ENCODE measurements at places on chromosomes 11 and 22. TPM values are rescaled to one million over a fixed set of nuclear protein-coding genes. Genes with fewer than 3 reads are reported as not detected.

- H3K27me3 ChIP-seq = no peaks in the 10 kb centered on the region
- no peak for DNase-seq
- H3K4me1 ChIP-seq = peaks cover 12% of the 10 kb centered on the region
- H3K27ac ChIP-seq = no peak overlapping the region
Observed at GRCh38 chr22:42866100-42866499, 9.0 kb upstream of the ARFGAP3 start.

DNA sequence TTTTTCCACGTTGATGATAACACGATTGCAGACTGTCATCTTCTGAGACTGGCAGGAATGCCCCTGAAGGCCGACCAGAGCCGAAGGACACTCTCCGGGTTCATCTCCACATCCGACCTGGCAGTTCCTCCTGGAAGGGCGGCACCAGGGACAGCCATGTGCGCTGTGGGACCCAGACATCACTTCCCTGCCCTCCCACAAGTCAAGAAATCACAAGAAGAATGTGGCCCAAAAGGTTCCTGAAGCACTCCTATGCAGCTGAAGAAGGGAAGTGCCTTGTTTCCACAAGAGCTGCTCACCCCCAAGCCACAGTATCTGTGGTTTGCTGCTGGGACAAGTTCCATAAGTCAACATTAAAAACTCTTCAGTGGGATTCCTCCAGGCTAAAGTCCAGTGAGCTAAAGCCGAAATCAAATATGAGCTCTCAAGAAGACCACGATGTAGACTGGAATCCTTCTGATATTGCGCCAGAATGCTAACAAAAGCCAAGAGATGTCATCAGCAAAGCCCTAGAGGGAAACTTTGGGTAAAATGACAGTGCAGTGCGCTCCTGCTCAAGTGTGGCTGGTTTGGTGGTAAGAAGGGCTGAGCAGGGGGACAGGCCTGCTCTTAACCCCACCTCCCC is 21.2 kb downstream of the PACSIN2 start:
- H3K4me3 ChIP-seq = peak overlapping the region; percentile 61
- peak overlapping the region; percentile 94 for H3K27ac ChIP-seq
- H3K27me3 ChIP-seq = no peaks in the 10 kb centered on the region
- peaks cover 70% of the 10 kb centered on the region for H3K4me1 ChIP-seq

DNA sequence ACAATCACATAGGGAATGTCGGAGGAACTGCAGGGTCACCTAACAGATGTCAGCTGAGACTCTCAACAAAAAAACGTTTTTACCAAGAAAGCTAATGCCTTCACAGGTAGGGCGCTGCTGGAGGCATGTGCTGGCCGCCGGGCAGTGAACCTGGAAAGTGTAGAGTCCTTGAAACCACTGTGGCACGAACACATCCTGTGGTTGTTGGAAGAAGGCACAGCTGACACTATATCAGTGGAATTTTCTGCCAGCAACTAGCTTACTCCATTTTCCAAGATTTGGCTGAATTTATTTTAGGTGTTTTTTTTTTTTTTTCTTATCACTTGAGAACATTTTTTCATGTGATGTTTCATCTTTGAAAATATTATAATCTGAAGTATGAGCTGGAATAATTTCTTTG is 14.2 kb downstream of the TRMU start:
- peaks cover 100% of the 10 kb centered on the region for H3K36me3 ChIP-seq
- no peaks in the 10 kb centered on the region for H3K27me3 ChIP-seq
- H3K4me1 ChIP-seq = peaks cover 8% of the 10 kb centered on the region
- DNase-seq = no peak
- H3K4me3 ChIP-seq = no peak overlapping the region

GRK3 gene
- 3.6 TPM for total RNA-seq

DNA sequence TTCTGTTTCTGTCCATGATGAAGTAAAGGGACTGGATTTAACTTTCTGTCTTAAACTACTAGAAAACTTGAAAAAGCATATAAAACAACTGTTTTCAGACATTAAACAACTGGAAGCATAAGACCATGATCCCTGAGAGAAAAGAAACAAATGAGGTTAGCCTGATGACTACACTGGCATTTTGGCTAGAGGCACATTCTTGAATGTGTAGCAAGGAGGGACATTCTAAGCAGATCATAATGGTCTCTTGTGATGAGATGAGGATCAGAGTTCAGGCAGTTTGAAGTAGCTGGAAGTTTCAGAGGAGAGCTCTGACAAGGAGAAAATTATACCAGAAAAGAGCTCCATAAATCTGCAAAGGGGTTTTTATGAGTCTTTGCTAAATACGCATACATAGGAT is 75.4 kb downstream of the AASDHPPT start:
- H3K27ac ChIP-seq = no peak overlapping the region
- H3K4me3 ChIP-seq = no peak overlapping the region
- no peaks in the 10 kb centered on the region for H3K27me3 ChIP-seq
- peaks cover 3% of the 10 kb centered on the region for H3K4me1 ChIP-seq
- no peaks in the 10 kb centered on the region for H3K36me3 ChIP-seq
- DNase-seq = no peak

- no peak for DNase-seq
- no peaks in the 10 kb centered on the region for H3K4me1 ChIP-seq
- H3K4me3 ChIP-seq = no peak overlapping the region
- H3K27me3 ChIP-seq = no peaks in the 10 kb centered on the region
- no peaks in the 10 kb centered on the region for H3K36me3 ChIP-seq
Observed at GRCh38 chr11:109960831-109961230, 132.4 kb upstream of the ZC3H12C start.

GRCh38 chr11:124612045-124612444 is 817 bp downstream of the PANX3 start:
- H3K27me3 ChIP-seq = no peaks in the 10 kb centered on the region
- H3K36me3 ChIP-seq = no peaks in the 10 kb centered on the region
- no peak overlapping the region for H3K4me3 ChIP-seq

- DNase-seq = no peak
- no peaks in the 10 kb centered on the region for H3K36me3 ChIP-seq
- peaks cover 5% of the 10 kb centered on the region for H3K4me1 ChIP-seq
- no peak overlapping the region for H3K4me3 ChIP-seq
- peaks cover 43% of the 10 kb centered on the region for H3K27me3 ChIP-seq
Observed at GRCh38 chr22:35148866-35149548, 83.0 kb downstream of the ISX start.

- H3K4me1 ChIP-seq = no peaks in the 10 kb centered on the region
- peak overlapping the region; percentile 58 for H3K4me3 ChIP-seq
- peaks cover 6% of the 10 kb centered on the region for H3K27me3 ChIP-seq
- no peaks in the 10 kb centered on the region for H3K36me3 ChIP-seq
- DNase-seq = no peak
- H3K27ac ChIP-seq = peak overlapping the region; percentile 87
Observed at GRCh38 chr11:1458340-1459218, 28.0 kb downstream of the MOB2 start.

PTPN5 gene
- total RNA-seq = 0.30 TPM

DNA sequence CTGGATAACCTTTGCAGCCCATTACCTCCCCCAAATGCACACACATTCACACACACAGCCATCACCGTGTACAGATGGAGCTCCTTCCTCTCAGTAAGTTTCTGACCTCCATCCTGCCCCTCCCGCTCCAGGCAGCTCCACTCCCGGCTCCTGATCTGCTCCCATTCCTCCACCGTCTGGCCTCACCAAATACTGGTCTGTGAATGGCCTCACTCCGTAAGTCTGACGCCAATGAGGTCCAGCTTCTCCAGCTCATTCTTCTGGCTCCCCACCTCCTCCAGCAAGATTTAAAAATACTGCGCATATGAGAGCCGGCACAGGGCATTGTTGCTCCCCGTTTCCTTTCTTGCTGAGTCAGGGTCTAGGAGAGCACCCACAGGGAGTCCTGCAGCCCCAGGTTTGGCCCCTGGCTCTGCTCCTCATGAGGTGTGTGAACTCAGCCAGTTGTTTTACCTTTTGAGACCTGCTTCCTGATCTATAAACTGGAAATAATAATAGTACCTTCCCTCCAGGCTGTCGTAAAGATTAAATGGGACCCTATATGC is 14.0 kb upstream of the TUB start:
- no peaks in the 10 kb centered on the region for H3K36me3 ChIP-seq
- no peak overlapping the region for H3K4me3 ChIP-seq
- DNase-seq = no peak
- H3K27ac ChIP-seq = no peak overlapping the region
- H3K27me3 ChIP-seq = no peaks in the 10 kb centered on the region

GRCh38 chr11:121538054-121538453 is 85.3 kb upstream of the SORL1-AS1 start:
- no peak overlapping the region for H3K4me3 ChIP-seq
- H3K27ac ChIP-seq = no peak overlapping the region
- no peaks in the 10 kb centered on the region for H3K4me1 ChIP-seq
- no peaks in the 10 kb centered on the region for H3K36me3 ChIP-seq

MUC5AC gene
- total RNA-seq = not detected

GRCh38 chr22:42283278-42284201 is 13.1 kb upstream of the TCF20 start:
- H3K36me3 ChIP-seq = no peaks in the 10 kb centered on the region
- DNase-seq = no peak
- no peaks in the 10 kb centered on the region for H3K27me3 ChIP-seq
- H3K4me3 ChIP-seq = peak overlapping the region; percentile 46
- peaks cover 12% of the 10 kb centered on the region for H3K4me1 ChIP-seq
- no peak overlapping the region for H3K27ac ChIP-seq

GRCh38 chr11:44138286-44138685 is 42.8 kb downstream of the EXT2 start:
- H3K4me1 ChIP-seq = no peaks in the 10 kb centered on the region
- H3K36me3 ChIP-seq = no peaks in the 10 kb centered on the region
- no peak overlapping the region for H3K27ac ChIP-seq

DNA sequence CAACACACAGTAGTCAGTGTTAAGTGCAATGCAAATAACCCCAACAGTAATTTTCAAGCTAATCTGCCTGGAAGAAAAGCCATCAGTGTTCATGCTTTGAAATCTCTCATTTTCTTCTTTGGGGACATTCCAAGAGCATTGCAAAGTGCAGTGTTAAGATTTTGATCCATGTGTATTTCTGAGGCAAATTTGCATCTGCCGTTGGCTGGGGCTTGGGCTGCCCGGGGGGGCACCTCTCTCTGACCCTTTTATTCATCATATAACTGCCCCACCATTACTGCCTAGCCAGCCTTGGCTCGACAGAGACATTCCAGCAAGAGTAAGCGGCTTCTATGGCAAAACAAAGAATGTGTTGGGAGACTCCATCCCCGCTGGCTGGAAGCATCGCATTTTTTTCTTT is 483.5 kb downstream of the BRD1 start:
- no peak overlapping the region for H3K27ac ChIP-seq

GRCh38 chr11:116601814-116602636 is 170.8 kb downstream of the BUD13 start:
- H3K4me3 ChIP-seq = no peak overlapping the region
- no peak for DNase-seq
- H3K27me3 ChIP-seq = no peaks in the 10 kb centered on the region
- no peak overlapping the region for H3K27ac ChIP-seq
- H3K4me1 ChIP-seq = no peaks in the 10 kb centered on the region
- no peaks in the 10 kb centered on the region for H3K36me3 ChIP-seq

DNA sequence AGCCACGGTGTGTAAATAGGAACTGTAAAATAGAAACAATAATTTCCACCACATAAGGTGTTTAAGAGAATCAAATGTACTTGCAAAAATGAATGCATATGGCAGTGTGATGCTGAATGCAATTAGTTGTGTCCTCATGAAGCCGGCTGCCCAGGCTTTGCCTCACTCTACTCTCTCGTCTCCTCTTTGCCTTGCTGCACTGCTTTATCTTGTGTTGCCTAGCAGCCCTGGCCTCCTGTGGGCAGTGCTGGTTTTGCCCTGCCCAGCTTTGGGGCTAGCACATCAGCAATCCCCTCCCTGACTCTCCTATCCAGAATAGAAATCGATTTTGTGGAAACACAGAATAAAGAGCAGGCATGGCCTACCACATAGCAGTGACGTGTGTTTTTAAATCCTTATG is 30.0 kb downstream of the LRRC32 start:
- no peak overlapping the region for H3K4me3 ChIP-seq
- H3K36me3 ChIP-seq = no peaks in the 10 kb centered on the region
- no peaks in the 10 kb centered on the region for H3K27me3 ChIP-seq
- H3K4me1 ChIP-seq = peaks cover 18% of the 10 kb centered on the region
- H3K27ac ChIP-seq = no peak overlapping the region
- no peak for DNase-seq

- peaks cover 28% of the 10 kb centered on the region for H3K4me1 ChIP-seq
- DNase-seq = no peak
- no peak overlapping the region for H3K27ac ChIP-seq
- H3K27me3 ChIP-seq = no peaks in the 10 kb centered on the region
- no peaks in the 10 kb centered on the region for H3K36me3 ChIP-seq
- no peak overlapping the region for H3K4me3 ChIP-seq
Observed at GRCh38 chr22:44452531-44453420, 45.3 kb downstream of the RTL6 start.

- H3K4me3 ChIP-seq = no peak overlapping the region
- H3K27me3 ChIP-seq = no peaks in the 10 kb centered on the region
- no peak overlapping the region for H3K27ac ChIP-seq
- no peaks in the 10 kb centered on the region for H3K36me3 ChIP-seq
Observed at GRCh38 chr11:21865541-21865940, 327.3 kb upstream of the ANO5 start.

ATG13 gene
- 53.7 TPM for total RNA-seq

RIBC2 gene
- 0.75 TPM for total RNA-seq

- DNase-seq = no peak
- no peaks in the 10 kb centered on the region for H3K4me1 ChIP-seq
- no peak overlapping the region for H3K27ac ChIP-seq
Observed at GRCh38 chr11:131423688-131424087, 53.3 kb downstream of the NTM start.

PLEKHA7 gene
- total RNA-seq = 129 TPM

C11orf42 gene
- not detected for total RNA-seq

GRCh38 chr22:36781656-36782627 is 6.0 kb upstream of the IFT27 start:
- peak; percentile 17 for DNase-seq
- no peaks in the 10 kb centered on the region for H3K27me3 ChIP-seq
- no peaks in the 10 kb centered on the region for H3K36me3 ChIP-seq
- H3K27ac ChIP-seq = peak overlapping the region; percentile 42

DNA sequence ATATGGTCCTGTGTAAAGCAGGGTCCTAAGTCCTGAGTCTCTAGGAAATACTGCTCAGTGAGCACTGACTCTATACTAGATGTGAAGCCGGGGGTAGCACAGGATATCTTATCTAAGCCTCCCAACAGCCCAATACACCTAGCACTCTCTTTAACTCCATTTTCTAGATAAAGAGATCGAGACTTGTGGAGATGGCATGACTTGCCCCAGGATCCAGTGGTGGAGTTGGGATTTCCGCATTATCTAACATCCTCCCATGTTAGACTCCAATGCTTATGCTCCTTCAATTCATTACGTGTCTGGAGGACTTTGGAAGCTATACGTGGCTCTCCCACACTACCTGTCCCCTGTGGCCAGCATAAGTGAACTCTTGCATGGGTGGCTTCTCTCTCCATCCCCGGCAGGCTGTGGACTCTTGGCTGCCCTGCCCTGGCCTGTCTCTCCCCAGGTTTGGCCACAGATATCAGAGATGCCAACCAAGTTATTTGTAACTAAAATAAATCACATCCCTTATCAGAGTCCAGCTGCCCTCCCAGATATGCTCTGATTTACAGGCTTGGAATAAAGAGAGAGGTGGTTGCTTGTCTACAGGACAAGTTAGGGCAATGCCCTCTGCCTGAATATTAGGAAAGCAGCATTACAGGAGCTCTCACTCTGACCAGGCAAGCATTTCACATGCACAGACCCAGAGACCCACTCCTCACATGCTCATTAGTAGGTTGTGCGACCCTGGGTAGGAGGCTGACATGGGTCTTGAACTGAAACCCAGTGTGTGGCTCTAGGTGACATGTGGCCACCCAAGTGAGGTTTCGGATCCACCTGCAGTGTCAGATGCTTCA is 4.5 kb downstream of the CD44 start:
- H3K27me3 ChIP-seq = no peaks in the 10 kb centered on the region
- no peak for DNase-seq
- no peaks in the 10 kb centered on the region for H3K36me3 ChIP-seq
- H3K4me1 ChIP-seq = peaks cover 95% of the 10 kb centered on the region
- H3K27ac ChIP-seq = peak overlapping the region; percentile 98
- peak overlapping the region; percentile 2 for H3K4me3 ChIP-seq

OR10A2 gene
- total RNA-seq = not detected
